ENCODE measurements at places on chromosomes 4 and X.

DNA sequence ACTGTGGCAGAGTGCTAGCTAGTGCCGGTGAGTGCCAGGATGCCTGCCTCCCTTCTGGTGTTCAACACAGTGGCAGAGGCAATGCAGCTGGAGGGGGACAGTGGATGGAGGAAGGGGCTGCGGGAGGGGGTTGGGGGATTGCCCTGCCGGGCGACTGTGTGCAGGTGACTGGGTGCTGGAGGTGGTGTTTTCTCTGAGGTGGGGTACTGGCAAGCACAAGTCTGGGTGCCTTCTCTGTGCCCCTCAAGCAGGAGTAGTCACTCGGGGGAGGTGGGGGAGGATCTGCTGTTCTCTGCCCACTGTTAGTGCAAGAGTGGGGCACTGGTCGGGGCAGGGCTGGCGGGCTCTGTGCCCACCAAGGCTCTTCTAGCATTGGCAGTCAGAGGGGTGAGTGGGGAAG, 10.3 kb upstream of the P2RY10 start:
- DNase-seq, result no peak

DNA sequence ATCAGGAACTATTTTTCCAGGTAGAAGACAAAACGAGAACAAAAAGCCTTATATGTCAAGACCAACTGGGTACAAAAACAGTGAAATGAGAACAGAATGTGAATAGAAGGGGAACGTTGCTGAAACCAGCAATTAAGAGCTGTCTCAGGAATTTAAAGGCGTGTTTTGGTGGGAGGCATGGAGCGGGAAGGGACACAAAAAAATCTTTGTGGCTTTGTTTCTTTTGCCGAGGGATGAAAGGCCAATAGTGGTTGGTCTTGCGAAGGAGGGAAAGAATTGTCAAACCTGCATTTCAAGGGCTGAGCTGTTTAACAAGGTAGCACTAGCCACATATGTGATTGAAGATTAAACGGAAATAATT, 103.8 kb downstream of the USP46 start:
- no peak for DNase-seq

DNA sequence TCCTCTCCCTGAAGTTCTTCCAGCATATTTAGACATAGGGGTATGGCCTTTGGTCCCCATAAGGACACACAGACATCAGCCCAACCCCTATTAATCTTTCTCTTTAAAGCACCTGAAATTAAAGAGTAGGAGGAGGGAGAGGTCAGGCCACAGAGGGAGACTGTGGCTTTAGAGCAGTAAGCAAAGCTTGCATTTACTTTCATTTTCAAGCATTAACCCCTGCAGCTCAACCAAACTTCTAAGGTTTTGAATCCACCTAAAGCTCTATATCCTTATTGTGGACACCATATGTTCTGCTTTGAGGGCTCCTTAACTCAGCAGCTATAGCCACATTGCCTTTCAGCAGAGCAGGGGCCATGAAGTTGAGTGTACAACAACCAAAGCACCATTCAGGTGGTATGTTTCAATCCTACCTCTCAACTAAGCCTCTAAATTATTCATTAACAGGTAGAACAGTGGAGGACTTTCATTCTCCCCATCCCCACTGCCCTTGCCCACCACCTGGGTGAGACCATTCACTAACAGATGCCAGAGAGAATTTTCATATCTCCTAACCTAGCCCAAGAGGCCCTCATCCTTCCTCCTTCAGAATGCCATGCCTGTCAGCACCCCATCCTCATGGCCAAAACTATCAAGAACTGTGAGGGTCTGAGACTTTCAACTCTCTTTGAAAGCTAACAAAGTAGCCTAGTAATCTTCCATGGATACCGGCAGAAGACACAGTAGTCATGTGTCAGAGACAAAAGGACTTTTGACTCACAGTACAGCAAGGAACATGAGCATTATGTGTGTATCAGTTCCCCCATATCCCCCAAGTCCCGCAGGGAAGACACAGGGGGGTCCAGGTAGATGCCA, 20.8 kb downstream of the LIN54 start:
- no peak for DNase-seq

GRCh38 chr4:83378419-83378818, 43.8 kb upstream of the HPSE start:
- no peak for DNase-seq

GRCh38 chrX:102765809-102766208, 45.3 kb downstream of the GPRASP3 start:
- no peak for DNase-seq

GRCh38 chrX:18351784-18352183, 2.7 kb downstream of the SCML2 start:
- no peak for DNase-seq

GRCh38 chrX:110163488-110163887, 154.4 kb downstream of the AMMECR1 start:
- no peak for DNase-seq

GRCh38 chrX:9329056-9329455, 135.8 kb upstream of the TBL1X start:
- no peak for DNase-seq

DNA sequence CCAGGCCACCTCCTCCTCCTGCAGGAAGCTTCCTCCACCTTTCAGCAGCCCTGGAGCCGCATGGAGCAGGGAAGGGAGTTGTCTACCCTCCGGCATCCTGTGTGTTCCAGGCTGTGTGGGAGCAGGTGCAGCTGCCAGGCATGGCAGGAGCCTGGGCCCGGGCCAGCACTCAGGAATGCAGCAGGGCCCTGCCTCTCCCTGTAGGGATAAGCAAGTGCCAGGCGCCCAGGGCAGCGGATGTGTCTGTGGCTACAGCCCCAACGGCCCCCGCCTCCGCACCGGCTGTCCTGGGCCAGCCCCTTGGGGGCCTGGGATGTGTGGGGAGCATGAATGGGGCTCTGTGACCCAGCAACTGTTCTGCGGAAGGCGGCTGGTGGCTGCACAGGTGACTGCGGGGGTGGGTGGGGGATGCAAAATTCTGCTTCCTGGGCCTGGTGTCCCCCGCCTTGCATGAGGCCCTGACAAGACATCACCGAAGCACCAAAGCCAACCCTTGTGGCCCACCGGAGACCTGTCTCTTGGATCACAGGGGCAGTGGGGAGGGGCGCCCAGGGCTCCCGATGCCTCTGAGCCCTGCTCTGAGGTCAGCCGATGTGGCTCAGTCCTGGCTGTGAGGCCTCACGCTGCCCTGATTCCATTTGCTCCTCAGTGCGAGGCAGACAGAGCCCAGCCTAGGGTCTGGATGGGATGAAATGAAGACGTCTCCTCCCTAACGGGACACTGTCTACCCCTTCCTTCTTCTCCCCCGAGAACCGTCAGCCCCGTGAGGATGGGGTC, 1.4 kb upstream of the DOK7 start:
- peak; percentile 98 for DNase-seq

DNA sequence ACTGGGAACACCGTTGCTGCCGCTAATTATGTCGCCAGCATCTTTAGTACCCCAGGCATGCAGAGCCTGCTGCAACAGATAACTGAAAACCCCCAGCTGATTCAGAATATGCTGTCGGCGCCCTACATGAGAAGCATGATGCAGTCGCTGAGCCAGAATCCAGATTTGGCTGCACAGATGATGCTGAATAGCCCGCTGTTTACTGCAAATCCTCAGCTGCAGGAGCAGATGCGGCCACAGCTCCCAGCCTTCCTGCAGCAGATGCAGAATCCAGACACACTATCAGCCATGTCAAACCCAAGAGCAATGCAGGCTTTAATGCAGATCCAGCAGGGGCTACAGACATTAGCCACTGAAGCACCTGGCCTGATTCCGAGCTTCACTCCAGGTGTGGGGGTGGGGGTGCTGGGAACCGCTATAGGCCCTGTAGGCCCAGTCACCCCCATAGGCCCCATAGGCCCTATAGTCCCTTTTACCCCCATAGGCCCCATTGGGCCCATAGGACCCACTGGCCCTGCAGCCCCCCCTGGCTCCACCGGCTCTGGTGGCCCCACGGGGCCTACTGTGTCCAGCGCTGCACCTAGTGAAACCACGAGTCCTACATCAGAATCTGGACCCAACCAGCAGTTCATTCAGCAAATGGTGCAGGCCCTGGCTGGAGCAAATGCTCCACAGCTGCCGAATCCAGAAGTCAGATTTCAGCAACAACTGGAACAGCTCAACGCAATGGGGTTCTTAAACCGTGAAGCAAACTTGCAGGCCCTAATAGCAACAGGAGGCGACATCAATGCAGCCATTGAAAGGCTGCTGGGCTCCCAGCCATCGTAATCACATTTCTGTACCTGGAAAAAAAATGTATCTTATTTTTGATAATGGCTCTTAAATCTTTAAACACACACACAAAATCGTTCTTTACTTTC, 1.8 kb downstream of the UBQLN2 start:
- peak; percentile 37 for DNase-seq

DNA sequence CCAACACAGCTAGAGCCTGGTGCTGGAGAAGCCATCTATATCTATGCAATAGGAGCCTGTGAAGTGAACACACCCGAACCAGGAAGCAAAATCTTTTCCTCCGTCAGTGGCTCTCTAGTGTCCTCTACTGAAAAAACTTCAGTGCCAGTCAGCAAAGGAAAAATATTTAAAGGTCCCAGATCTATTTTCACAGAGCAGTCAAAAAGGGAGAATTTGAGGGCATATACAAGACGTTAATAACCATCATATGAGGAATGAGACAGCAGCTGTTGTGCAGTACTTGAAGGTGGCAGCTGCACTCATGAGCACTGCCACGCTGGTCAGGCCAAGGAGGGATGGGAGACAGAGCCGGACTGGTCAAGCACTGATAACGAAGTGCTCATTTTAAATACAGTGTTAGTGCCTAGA, 14.4 kb downstream of the MCUB start:
- DNase-seq, result peak; percentile 94

- DNase-seq, result no peak
Observed at GRCh38 chr4:145589916-145590702, 29.1 kb upstream of the MMAA start.

DNA sequence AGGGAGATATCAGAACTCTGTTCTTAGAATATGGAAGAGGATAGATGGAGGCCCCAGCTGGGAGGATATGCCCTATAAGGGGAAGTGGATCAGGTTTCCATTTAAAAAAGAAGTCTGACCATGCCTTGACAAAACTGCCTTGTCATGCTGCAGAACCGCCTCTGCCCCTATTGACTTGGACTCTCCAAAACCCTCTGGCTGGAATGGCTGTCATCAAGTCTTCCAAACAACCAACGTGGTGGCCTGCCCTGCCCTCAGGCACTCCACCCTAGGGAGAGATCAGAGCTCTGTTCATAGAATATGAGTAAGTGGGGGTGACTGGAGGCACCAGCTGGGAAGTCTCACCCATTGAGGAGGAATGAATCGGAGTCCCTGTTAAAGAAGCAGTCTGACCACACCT, 114.9 kb downstream of the VSIG4 start:
- peak; percentile 7 for DNase-seq

DNA sequence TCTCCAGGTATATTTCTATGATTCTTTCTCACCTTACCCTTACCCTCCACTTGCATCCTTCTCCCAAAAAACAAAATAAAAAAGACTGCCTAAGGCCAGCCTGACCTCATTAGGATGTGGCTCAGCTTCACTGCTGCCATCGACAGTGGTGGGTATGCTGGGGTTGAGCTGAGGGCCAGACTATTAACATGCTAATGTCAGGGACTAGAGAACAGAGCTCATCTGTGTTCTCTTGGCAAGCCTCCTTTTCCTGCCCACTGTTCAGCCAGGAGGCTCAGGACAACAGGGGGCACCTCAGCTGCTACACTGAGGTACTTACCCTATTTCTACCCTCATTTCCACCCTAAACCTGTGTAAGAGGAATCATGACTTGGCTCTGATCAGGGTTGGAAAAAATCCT, 59.3 kb downstream of the MSN start:
- DNase-seq, result no peak

GRCh38 chrX:19129694-19130093, 7.4 kb upstream of the ADGRG2 start:
- DNase-seq, result peak; percentile 15

- DNase-seq, result no peak
Observed at GRCh38 chr4:68490826-68491457, 43.7 kb downstream of the TMPRSS11E start.

DNA sequence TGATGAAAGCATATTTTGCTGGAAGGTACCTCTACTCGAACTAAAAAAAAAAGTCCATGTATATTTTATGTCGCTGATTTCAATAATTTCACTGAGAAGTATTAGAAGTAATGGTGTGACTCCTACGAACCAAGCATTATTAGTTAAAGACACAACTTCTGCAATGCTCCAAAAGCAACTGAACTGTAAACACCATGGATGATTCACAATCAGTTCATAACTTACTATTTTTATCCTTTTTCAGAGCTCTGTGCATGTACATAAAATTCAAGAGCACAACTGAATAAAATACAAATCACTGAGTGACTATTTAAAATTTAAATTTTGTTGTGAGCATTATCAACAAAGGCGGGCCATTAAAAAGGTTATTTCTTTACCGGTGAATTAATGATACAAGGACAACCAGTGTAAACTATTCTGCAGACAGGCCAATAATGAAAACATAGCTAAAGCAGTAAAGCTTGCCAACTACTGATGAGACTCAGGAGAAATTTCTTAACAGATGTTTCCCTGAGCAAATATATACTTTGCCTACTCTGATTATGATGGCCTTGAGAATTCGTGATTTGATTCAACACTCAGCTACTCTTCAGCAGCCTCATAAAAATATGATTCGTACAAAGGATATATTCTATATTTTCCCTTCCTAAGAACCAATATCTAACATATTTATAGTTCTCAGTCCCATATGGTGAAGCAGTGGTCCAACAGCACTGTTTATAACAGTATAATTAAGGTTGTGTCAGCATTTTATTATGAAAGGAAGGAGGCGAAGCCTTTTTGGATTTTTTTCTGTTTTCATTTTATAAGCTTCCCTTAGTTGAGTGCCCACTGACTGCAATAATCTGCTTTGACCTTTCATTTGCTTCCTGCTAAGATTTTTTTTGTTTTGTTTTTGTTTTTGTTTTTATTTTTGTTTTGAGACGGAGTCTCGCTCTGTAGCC, 62.8 kb upstream of the NEIL3 start:
- DNase-seq, result no peak

- peak; percentile 24 for DNase-seq
Observed at GRCh38 chrX:1167466-1167865, 45.0 kb downstream of the CRLF2 start.

- peak; percentile 77 for DNase-seq
Observed at GRCh38 chrX:119729408-119730201, 28.8 kb upstream of the SOWAHD start.

DNA sequence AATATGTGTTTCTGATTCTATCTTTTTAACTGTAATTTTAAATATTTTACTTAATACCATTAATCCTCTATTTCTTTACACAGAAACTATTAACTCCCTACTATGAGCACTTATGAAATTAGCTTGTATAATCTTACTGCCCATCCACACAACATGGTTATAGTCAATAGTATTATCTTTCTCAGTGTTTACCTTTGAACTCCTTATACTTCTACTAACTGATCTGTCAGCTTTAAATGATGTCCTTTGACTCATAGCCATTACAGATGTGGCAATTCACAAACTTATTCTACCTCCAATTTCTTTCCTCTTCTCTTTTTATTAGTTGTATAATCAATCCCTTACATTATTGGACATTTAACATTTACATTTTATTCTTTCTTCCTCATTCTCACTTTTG, 5.5 kb downstream of the SEC31A start:
- no peak for DNase-seq

DNA sequence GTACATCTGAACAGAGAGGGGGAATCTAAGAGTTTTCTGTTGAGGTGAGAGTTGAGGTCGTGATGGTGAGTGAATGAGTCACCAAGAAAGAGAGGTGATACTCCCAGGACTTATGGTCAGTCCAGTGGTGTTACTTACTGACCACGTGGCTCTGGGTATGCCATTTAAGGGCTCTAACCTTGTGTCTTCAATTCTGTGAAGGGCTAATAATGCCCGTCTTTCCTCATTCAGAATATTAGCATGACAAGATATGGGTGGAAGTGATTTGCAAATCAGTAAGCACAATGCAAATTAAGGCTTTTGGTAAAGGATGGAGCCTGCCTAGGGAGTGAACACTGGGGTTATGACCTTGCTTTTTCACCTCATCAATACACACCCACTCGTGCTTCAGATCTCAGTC, 75.2 kb downstream of the COQ2 start:
- no peak for DNase-seq
